ENCODE measurements at places on chromosomes 12 and 14. TPM values are rescaled to one million over a fixed set of nuclear protein-coding genes. Genes with fewer than 3 reads are reported as not detected.

DNA sequence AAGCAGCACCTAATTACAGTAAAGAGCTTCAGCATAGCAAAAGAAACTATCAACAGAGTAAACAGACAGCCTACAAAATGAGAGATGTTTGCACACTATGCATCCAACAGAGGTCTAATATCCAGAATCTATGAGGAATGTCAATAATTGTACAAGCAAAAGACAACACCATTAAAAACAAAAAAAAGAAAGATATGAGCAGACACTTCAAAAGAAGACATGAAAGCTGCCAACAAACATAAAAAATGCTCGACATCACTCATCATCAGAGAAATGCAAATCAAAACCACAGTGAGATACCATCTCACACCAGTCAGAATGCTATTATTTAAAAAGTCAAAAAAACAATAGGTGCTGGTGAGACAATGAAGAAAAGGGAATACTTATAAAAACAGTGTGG is 273.1 kb downstream of the TMTC2 start:
- no peak for DNase-seq

- DNase-seq: no peak
Measured at GRCh38 chr14:34971381-34971780, 11.4 kb upstream of the SRP54 start.

DNA sequence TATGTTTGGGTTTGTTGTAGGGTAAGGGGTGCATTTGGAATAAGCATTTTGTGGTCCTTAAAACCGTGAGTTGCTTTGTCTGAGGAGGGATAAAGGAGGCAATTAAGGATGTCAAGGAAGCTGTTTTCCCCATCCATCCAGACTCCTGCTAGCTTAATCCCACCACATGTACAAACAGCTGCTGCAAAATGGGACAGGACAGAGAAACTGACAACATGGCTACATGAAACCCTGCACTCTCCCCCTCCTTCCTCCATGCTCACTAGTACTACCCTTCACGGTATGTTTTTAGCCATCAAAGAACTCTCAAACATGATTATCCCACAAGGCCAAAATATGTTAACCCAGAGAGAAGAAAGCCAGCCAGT is 20.6 kb downstream of the ST8SIA1 start:
- no peak for DNase-seq

DNA sequence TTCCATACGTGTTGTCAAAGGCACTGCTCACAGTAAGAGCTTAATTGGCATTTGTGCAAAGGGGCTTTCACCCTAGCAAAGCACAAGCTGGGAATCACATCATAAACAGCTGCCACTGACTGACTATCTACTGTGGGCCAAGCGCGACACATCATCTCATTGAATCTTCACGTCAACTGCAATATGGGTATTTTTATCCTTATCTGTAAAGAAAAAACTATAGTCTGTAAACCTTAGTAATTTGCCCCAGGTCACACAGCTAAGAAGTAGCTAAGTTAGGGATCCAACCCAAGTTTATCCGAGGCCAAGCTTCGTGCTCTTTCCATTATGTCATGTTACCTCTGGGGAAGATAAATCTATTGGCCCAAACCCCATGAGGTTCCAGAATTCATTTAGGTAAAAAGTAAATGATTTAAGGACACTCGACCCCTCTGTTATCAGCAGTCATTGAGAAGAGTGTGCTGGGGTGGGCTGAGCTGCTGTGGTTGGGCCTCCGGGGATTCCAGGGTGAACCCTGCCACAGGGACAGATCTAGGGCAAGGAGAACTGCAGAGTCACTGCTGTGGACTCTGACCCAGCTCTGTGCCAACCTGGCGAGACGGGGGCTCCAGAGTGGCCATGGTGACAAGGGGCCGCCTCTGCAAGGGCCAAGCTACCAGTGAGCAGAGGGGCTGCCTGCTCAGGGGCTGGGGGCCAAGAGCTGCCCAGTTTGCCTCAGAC is 27.6 kb downstream of the NCKAP5L start:
- DNase-seq: no peak

EFS gene
- total RNA-seq: not detected

DNA sequence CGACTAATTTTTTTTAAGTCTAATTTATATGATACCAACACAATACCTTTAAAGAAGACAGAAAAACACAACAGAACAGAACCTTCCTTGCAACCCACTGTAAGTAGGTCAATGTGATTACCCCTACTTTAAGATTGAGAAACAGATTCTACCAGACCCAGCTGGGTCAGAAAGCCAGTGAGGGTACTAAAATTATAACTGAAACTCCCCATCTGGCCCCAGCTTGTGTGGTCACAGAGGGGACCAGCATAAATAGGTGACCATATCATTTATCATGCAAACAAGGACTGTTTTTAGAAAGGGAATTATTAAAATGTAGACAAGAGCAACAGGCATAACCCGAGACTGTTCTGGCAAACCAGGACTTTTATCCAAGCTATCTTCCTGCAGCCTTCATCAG is 30.1 kb upstream of the FRMD6 start:
- DNase-seq: no peak

DNA sequence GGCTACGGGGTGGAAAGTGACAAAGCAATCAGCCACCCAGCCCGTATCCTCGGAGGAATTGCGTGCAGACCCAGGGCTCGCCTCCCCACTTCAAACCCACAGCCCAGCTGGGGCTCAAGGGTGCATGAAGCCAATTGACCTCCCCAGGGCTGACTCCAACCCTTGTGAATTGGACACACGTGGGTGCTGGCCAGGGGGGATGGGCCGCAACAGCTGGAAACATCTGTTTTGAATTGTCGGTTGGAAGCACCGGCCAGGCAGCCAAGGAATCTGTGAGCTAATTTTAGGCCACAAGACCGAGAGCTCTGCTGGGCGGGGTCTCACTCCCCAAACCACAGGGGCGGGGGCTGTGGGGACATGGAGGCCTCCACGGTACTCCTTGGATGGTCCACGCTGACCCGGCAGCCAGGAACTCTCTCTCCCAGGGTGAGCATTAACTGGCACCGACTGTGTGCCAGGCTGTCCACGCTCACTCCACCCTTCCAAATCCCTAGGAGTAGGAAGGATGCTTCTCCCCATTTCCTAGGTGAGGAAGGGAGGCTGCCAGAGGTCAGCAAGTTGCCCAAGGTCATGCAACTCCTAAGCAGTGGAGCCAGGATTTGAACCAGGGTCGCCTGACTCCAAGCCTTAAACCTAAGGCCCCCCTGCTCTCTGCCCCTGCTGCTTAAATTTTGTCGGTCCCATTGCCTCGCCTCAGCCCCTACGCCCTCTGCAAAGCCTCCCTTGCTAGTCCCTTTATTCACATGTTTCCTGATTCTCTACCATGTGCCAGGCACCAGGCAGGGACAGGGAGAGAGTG is 11.9 kb upstream of the TMEM119 start:
- DNase-seq: no peak

SOX5 gene
- total RNA-seq: 0.34 TPM

Data from activated T-cell treated with anti-CD3 and anti-CD28 coated beads, Interleukin-2, amount 50 U/mL, for 4 hours (primary cell).